ENCODE measurements at places on chromosomes 4 and X.

- H3K36me3 ChIP-seq = no peaks in the 10 kb centered on the region
- H3K27ac ChIP-seq = no peak overlapping the region
- H3K4me3 ChIP-seq = no peak overlapping the region
- H3K27me3 ChIP-seq = no peaks in the 10 kb centered on the region
- H3K4me1 ChIP-seq = no peaks in the 10 kb centered on the region
Measured at GRCh38 chrX:129642641-129643040, 12.1 kb downstream of the APLN start.

DNA sequence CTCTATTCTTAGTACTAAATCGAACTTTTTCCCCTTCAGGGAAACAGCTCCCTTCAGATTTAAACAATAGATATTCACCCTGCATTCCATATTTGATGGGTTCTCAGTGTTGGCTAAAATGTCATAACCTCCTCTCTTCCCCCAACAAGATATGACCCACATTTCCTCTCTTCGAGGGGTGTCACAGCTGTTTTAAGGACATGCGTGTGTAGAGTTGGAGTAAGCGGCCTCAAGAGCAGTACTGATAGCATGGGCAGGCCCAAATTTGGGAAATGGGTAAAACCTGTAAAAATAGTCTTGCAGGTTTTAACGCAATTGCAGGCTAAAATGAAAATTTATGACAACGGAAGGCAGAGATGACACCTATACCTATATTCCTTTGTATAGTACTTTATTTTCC, 28.7 kb downstream of the SAT1 start:
- H3K27me3 ChIP-seq = no peaks in the 10 kb centered on the region
- no peaks in the 10 kb centered on the region for H3K36me3 ChIP-seq
- H3K4me1 ChIP-seq = no peaks in the 10 kb centered on the region
- H3K4me3 ChIP-seq = no peak overlapping the region

- no peak for DNase-seq
- no peak overlapping the region for H3K27ac ChIP-seq
- H3K4me3 ChIP-seq = no peak overlapping the region
- H3K4me1 ChIP-seq = no peaks in the 10 kb centered on the region
Measured at GRCh38 chr4:88892646-88893045, 164.3 kb downstream of the FAM13A start.

DNA sequence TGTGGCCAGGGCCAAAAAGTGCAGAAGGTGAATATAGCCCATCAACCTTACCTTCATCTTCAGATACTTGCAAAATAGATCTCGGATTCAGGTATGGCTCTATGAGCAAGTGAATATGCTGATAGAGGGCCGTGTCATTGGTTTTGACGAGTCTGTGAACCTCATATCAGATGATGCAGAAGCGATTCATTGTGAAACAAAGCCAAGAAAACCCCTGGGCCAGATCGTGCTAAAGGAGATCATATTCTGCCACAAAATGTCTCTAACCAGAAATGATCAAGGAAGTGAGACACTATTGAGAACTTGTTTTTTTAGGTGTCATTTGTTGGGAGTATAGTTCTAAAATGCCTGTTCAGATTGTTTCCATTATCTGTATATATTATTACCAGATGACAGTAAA, 48.3 kb downstream of the PDK3 start:
- H3K4me3 ChIP-seq = no peak overlapping the region
- no peaks in the 10 kb centered on the region for H3K27me3 ChIP-seq
- H3K36me3 ChIP-seq = no peaks in the 10 kb centered on the region
- no peak for DNase-seq
- H3K27ac ChIP-seq = no peak overlapping the region
- H3K4me1 ChIP-seq = no peaks in the 10 kb centered on the region

GRCh38 chr4:146104541-146104940, 71.0 kb upstream of the LSM6 start:
- H3K4me1 ChIP-seq = no peaks in the 10 kb centered on the region
- H3K27ac ChIP-seq = no peak overlapping the region
- H3K4me3 ChIP-seq = no peak overlapping the region
- DNase-seq = no peak
- H3K27me3 ChIP-seq = no peaks in the 10 kb centered on the region

DNA sequence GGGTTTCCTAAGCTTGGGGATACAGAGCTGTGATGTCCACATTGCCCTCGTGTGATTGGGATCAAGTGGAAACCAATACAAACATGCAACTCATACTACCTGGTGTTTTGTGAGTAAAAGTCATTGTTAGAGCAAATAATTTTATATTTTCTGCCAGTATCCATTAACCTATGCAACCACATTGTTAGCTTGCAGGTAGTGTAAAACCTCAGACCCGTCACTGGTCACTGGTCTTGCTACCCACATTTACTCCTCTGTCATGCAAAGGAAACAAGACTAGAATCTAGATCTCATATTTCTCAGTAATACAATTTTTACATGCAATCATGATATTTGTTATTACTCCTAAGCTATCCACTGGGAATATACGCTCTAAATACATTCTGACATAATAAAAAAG, 324.3 kb upstream of the NDST4 start:
- H3K4me1 ChIP-seq = no peaks in the 10 kb centered on the region
- no peak for DNase-seq
- no peaks in the 10 kb centered on the region for H3K27me3 ChIP-seq
- H3K27ac ChIP-seq = no peak overlapping the region
- no peaks in the 10 kb centered on the region for H3K36me3 ChIP-seq

DNA sequence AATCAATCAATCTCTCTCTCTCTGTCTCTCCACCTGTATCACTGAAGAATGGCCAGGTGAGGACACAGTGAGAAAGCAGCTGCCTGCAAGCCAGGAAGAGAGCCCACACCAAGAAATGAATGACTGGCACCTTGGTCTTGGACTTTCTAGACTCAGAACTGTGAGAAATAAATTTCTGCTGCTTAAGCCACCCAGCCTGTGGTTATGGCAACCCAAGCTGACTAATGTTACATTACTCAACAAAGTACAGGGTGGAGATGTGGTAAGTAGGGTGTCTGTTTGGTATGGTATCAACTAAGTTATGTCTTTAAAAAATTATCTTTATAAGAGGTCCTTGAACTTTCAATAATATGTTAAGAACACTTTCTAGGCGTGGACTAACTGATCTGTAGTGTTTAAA, 159.3 kb downstream of the EPHA5 start:
- no peaks in the 10 kb centered on the region for H3K36me3 ChIP-seq
- no peak overlapping the region for H3K4me3 ChIP-seq
- no peak for DNase-seq

- H3K27ac ChIP-seq = peak overlapping the region; percentile 7
- H3K4me3 ChIP-seq = no peak overlapping the region
- H3K36me3 ChIP-seq = no peaks in the 10 kb centered on the region
- H3K27me3 ChIP-seq = no peaks in the 10 kb centered on the region
Measured at GRCh38 chr4:184347251-184348239, 126.8 kb downstream of the IRF2 start.

GRCh38 chr4:55500072-55500471, 46.6 kb downstream of the CLOCK start:
- H3K36me3 ChIP-seq = no peaks in the 10 kb centered on the region
- no peak overlapping the region for H3K27ac ChIP-seq
- H3K4me1 ChIP-seq = no peaks in the 10 kb centered on the region
- no peak for DNase-seq
- H3K27me3 ChIP-seq = no peaks in the 10 kb centered on the region

DNA sequence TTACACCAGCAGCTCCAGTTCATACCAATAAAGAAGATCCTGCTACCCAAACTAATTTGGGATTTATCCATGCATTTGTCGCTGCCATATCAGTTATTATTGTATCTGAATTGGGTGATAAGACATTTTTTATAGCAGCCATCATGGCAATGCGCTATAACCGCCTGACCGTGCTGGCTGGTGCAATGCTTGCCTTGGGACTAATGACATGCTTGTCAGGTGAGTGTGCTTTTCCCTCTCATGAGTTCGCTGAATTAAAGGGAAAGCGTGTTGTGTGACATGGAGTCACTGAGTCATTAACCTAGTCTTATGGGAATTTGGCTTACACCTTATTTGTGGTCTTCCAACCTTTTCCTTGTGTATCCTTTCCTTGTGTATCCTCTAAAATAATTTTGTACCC, 15.9 kb downstream of the TMEM165 start:
- H3K36me3 ChIP-seq = no peaks in the 10 kb centered on the region
- H3K4me1 ChIP-seq = no peaks in the 10 kb centered on the region
- no peak overlapping the region for H3K27ac ChIP-seq
- no peaks in the 10 kb centered on the region for H3K27me3 ChIP-seq

GRCh38 chr4:76681996-76682395, 215.9 kb downstream of the SOWAHB start:
- H3K27ac ChIP-seq = no peak overlapping the region
- H3K4me3 ChIP-seq = no peak overlapping the region
- peaks cover 2% of the 10 kb centered on the region for H3K27me3 ChIP-seq
- no peaks in the 10 kb centered on the region for H3K4me1 ChIP-seq

DNA sequence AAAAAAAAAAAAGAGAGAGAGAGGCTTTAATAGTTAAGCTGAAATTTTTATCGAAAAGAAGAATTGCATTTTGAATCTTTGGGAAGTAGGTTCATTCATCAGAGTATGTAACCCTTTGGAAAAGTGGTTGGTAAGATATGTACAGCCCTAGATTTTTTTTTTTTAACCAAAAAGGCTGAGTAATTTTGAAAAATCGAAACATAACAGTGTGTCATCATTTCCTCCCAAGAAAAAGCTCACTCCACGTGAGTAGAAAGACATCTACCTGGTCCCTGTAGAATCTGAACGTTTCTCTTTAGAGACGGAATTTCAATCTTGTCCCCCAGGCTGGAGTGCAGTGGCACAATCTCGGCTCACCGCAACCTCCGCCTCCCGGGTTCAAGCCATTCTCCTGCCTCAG, 16.2 kb downstream of the SHOX start:
- H3K27ac ChIP-seq = no peak overlapping the region
- peaks cover 38% of the 10 kb centered on the region for H3K27me3 ChIP-seq
- no peaks in the 10 kb centered on the region for H3K36me3 ChIP-seq
- no peak overlapping the region for H3K4me3 ChIP-seq

- DNase-seq = no peak
- H3K27ac ChIP-seq = no peak overlapping the region
- H3K4me1 ChIP-seq = no peaks in the 10 kb centered on the region
- no peaks in the 10 kb centered on the region for H3K27me3 ChIP-seq
- H3K36me3 ChIP-seq = no peaks in the 10 kb centered on the region
Measured at GRCh38 chr4:107870916-107871786, 46.4 kb downstream of the SGMS2 start.

GRCh38 chr4:109375778-109376414, 57.7 kb upstream of the SEC24B start:
- no peaks in the 10 kb centered on the region for H3K4me1 ChIP-seq
- no peak for DNase-seq
- no peak overlapping the region for H3K4me3 ChIP-seq
- H3K27me3 ChIP-seq = no peaks in the 10 kb centered on the region
- H3K36me3 ChIP-seq = no peaks in the 10 kb centered on the region
